ENCODE measurements at places on chromosomes 1 and 21.
A peak's percentile ranks its signal among the peaks of the same experiment; 100 is the strongest.

DNA sequence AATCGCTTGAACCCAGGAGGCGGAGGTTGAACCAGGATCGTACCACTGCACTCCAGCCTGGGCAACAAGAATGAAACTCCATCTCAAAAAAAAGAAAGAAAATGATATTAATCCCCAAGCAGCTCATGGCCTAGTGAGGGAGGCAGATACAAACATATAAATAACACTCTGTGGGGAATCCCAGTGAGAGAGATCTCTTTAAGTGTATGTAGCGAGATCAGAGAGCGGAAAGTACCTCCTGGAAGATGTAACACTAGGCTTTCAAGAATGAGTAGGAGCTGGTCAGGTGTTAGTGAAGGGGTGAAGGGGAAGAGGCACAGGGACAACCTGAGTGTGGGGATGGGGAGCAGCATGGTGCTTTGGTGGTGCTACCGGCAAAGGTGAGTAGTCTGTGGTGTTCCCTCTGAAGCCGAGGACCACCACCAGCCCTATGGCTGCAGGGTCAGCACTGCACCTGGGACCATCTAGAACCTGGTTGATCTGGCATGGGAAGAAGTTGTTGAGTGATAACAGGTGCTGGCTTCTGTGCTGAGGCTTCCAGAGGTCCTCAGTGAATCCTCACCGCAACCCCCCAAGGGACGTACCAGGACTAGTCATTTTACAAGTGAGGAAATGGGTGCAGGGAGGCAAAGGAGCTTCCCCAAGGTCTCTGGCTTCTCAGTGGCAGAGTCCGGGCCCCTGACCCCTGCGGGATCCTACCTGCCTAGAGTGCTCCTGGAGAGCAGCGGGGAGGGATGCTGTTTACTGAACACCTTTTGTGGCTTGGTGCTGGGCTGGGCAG is 367.6 kb upstream of the VAMP3 start:
- no peak for DNase-seq

DNA sequence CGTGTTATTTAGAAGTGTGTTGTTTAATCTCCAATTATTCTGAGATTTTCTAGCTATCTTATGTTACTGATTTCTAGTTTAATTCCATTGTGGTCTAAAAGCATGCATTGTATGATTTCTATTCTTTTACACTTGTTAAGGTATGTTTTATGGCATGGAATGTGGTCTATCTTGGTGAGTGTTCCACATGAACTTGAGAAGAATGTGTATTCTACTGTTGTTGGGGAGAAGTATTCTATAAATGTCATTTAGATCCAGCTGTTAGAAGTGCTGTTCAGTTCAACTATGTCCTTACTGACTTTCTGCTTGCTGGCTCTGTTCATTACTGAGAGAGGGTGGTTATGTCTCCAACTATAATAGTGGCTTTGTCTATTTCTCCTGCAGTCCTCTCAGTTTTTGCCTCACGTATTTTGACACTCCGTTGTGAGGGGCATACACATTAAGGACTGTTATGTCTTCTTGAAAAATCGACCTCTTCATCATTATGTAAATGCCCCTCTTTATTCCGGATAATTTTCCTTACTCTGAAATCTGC is 12.0 kb upstream of the PLA2G5 start:
- no peak for DNase-seq

DNA sequence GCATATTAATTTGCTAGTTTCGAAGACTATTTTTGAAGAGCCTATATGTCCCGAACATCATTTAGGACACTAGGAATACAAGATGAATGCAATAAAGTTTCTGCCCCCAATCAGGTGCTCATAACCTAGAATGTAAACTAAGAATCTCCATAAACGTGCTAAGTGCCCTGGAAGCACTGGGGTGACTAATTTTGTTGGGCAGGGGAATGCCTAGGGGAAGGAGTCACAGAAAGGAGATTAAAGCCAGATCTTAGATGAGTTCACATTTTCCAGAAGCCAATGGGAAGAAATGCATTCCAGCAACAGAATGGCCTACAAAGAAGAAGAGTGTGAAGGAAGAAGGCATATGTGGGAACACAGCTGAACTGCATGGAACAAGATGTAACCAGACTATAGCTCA is 19.5 kb downstream of the SCYL3 start:
- DNase-seq, result peak; percentile 15

- DNase-seq, result no peak
These were observed 3.5 kb upstream of the TMCO2 start for GRCh38 chr1:40244138-40244744.

GRCh38 chr1:37169241-37169640 is 134.9 kb upstream of the GRIK3 start:
- no peak for DNase-seq

DNA sequence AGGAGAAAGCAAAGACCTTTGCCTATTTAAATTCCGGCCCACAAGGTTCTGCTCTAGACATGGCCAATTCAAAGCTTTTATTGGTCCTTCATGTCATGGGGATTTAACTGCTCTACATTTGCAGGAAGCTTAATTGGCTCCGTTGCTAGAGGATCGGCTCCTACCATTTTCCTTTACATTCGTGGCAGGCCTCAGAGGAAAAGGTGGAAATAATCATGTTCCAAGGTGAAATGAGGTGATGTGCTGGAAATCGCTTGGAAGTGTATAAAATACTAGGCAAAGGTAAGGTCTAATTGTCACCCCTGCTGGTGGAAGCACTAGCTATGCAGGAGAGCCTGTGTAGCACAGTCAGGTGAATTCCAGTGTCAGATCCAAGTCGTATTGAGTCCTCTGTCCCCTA is 55.5 kb downstream of the ATP1A1 start:
- no peak for DNase-seq

GRCh38 chr1:39491146-39491921 is at the start of gene BMP8A:
Gene BMP8A, plus strand, starts transcription at chr1:39491636. Its CDS starts 356 bp downstream, at chr1:39491992.
- peak; percentile 23 for DNase-seq

GRCh38 chr1:46749921-46750404 is 31.0 kb upstream of the EFCAB14 start:
- DNase-seq, result no peak

DNA sequence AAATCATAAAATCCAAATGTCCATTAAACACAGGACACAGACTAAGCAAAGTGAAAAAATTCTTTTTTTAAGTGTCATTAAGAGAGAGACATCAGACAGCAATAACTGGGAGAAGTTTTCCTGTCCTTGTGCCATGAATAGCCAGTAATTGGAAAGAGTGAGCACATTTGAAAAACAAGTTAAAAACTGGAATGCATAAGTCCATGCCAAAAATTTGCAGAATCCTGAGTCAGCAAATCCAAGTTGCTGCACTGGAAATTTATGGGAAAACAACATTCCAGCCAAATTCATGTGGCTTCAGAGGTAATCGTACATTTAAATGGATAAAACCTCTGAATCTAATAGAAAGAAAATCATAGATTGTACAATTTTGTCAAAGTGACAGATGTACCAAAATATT is 291.4 kb downstream of the LRRC40 start:
- DNase-seq, result peak; percentile 94

GRCh38 chr1:57072401-57073110 is 106.7 kb upstream of the C8B start:
- DNase-seq, result no peak

DNA sequence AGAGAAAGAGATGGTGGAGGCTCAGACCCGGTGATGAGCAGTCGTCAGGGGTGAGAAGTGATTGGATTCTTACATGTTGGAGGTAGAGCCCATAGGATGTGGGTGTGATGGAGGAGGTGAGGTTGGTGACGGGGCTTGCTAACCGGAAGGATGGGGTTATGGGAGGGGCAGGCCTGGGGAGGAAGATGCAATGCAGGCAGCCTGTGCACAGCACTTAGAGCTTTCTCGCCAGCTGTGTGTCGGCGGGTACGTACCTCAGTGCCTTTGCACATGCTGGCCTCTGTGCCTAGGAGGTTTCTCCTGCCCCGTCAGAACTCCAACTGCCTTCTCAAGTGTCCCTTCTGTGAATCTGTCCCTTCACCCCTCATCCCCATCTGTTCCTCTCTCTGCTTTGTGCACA is 2.9 kb upstream of the BSND start:
- no peak for DNase-seq

GRCh38 chr21:41965461-41966013 is 11.7 kb upstream of the C2CD2 start:
- no peak for DNase-seq

GRCh38 chr1:158930504-158930903 is 848 bp upstream of the PYHIN1 start:
- DNase-seq, result no peak

GRCh38 chr1:230005040-230005439 is 62.0 kb upstream of the GALNT2 start:
- DNase-seq, result no peak

GRCh38 chr1:39995973-39996393 is 41.0 kb downstream of the MFSD2A start:
- DNase-seq, result no peak

- peak; percentile 93 for DNase-seq
These were observed 184.2 kb downstream of the ETS2 start for GRCh38 chr21:38989745-38990423.

DNA sequence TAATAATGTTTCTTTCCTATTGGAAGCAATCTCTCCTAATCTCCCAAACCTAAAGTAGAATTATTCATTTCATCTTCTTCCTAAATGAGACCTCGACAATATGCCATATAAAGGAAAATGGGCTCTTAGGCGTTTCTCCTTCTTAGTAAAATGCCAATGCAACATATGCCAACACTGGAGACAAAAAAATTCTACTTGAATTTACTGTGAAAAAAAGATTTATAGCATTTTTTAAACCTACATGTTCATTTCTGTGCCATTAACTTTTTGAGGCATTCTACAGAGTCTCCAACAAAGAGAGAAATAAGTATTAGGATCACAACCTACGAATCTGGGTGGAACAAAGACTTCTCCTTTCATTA is 1.3 kb downstream of the WDR47 start:
- DNase-seq, result no peak

GRCh38 chr21:21182401-21183010 is 184.3 kb downstream of the NCAM2 start:
- no peak for DNase-seq

DNA sequence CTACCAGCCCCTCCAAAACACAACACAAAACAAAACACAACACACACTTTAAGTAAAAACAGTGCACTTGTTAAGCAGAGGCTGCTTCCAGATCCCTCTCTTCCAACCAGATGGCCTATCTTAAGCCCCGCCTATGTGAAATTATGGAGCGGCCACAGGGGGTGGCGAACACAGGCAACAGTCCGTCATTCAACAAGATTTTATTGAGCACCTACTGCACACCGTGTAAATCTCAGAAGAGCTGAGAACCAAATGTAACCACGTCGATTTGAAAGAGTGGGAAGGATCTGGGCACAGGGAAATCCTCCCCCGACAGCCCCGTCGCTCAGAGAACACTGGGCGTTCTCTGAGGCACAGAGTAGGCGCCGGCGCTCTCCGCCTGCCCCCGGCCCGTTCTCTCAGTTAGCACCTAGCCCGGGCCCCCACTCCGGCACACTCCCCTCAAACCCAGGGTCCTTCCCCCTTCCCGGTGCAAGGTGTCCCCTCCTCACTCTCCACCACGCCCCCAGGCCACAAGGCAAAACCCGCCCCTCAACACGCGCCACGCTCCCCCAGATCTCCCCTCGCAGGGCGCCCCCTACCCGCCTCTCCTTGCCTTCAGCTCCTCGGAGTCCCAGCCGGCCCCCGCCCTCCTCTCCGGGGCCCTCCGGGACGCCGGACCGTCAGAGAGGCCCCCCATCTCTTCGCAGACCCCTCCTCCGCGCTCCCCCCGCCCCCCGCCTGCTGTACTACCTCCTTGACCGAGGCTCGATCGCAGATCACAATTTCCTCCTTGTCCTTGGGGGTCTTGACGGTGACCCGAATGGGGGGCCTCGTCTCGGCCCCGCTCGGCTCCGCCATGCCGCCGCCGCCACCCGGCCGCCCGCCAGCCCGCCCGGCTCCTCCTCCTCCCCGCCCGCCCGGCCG is 483 bp downstream of the UBQLN4 start:
- DNase-seq, result peak; percentile 76

DNA sequence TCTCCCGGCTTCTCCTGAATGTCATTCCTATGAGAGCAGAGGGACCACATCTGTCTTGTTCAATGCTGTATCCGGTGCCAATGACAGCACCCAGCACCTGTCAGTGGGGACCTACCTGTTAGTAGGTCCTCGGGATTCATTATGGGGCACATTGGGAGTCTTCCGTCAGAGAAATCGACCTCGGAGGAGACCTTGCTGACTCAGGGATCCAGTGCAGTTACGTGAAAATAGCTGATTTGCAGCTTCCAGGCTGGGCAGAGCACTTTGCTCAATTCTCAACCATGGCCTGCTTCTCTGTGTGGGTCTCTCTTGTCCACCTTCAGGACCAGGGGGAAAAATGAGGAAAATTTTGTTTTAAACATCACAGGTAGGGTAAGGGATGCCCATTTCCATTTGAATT is 130.2 kb downstream of the PRDM2 start:
- no peak for DNase-seq

DNA sequence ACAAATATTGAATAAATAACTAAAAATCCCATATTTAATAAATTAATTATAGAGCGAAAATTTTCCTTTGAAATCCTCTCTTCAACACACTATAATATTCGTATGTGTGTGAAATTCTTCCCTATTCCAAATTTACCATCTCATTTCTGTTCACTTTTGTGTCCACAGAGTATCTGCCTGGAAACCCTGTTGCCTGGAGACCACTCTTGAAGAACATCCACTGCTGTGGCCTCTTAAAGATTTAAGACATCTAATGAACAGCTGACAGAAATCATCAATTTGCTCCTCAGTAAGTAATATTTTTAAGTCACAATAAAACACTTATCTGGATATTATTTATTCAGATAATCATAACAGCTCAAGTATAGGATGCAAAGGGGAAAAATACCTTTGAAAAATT is 69.7 kb downstream of the CYYR1 start:
- no peak for DNase-seq

DNA sequence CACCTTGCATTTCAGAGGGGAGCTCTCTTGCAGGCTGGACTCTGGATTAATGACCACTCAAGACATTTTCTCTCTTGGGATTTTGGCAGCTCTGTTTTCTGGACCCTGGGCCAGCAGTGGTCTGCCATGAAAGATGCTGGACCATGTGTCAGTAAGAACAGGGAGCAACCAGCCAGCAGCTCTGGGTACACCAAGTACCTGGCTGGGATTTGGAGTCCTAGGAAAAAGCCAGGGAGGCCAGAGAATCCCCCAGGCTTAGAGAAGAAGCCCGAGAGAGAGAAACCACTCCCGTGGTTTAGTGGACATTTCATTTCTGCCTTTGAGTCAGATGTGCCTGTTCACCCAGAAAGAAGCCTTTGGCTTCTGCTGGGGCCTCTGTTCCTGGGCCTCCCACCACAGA is 2.5 kb downstream of the NFASC start:
- DNase-seq, result no peak

DNA sequence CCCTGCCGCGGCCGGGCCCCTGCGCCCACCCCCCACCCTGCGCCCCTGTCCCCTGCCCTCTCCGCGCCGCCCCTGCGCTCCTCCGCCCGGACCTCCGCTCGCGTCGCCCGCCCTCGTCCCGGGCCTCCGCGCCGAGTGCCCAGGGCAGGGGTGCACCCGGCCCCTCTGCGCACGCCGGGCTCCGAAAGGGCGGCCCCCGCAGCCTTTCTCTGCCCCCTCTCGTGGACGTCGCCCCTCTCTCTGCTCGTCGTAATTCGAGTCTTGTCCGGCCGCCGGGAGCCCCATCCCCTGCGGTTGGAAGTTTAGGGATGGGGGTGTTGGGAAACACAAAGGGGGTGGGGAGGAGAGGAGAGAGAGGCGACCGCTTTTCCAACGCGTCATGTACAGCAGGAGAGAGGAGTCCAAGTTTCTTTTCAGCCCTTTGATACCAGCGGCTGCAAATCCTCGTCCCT is 407 bp downstream of the GALNT2 start:
- DNase-seq, result peak; percentile 59

Measured in cardiac fibroblast (primary cell).